ENCODE measurements at places on chromosomes 12 and 14.

- peak; percentile 42 for DNase-seq
These were observed 160.5 kb downstream of the PIK3C2G start for GRCh38 chr12:18421867-18422266.

DNA sequence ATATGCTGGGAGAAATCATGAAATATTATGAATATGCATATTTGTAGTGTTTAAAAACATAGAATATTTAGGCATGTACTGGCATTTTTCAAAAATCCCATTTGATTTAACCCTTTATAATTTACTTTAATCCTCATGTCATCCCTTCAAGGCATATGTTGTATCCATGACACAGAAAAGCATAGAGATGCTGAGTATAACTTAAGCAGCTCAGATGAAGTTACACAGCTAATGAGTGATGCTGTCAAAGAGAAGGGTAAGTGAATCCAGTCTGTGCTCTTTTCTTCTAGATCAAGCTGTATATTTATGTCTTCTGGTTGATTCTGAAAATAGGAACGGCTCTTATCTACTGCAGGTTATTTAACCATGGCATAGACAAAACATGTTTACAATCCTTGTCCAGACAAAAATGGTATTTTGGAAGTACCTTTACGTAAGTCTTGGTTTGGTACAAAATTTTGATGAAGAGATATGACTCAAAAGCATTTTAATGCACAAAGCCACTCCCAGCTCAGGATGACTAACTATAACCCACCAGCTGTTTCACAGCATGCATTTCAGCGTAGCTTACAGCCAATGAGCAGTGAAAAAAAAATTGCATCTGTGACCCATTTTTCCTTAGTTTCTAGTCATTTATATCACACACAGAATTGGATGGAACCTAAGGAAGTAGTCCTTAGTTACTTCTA, 201.7 kb downstream of the STXBP6 start:
- peak; percentile 74 for DNase-seq

- no peak for DNase-seq
These were observed 9.8 kb downstream of the NTF3 start for GRCh38 chr12:5441497-5442236.

- no peak for DNase-seq
These were observed 22.6 kb upstream of the DRAM1 start for GRCh38 chr12:101854747-101855146.

GRCh38 chr12:18799561-18799960, 61.6 kb downstream of the CAPZA3 start:
- peak; percentile 53 for DNase-seq

DNA sequence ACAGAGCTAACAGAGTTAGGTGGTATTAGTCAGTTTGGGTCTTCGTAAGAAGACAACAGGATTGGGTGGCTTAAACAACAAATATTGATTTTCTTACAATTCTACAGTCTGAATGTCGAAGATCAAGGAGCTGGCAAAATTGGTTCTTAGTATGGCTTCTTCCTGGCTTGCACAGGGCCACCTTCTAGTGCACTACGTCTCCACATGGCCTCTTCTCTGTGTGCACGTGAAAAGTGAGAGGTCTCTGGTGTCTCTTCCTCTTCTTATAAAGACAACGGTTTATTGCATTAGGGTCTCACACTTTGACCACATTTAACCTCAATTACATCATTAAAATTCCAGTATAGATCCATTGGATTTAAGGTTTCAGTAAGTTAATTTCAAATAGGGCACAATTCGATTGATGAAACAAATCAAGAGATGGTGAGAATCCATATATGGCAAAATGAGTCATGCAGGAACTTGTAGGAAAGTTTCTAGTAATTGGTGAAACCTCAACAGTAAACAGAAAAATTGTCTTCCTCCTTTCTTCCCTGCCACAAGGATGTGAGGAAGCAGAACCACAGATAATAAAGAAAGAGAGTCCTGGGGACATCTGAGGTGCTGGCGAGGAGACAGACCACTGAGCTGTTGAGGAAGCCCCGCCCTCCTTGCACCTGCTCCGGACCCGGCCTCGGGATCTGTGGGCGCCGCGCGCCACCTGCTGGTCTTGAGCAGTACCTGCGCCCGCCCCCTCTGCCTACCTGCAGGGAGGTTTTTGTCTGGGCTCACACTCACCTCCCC, 846.7 kb downstream of the TMEM121 start:
- no peak for DNase-seq

- DNase-seq = no peak
These were observed 22.3 kb upstream of the STK38L start for GRCh38 chr12:27221625-27222387.

DNA sequence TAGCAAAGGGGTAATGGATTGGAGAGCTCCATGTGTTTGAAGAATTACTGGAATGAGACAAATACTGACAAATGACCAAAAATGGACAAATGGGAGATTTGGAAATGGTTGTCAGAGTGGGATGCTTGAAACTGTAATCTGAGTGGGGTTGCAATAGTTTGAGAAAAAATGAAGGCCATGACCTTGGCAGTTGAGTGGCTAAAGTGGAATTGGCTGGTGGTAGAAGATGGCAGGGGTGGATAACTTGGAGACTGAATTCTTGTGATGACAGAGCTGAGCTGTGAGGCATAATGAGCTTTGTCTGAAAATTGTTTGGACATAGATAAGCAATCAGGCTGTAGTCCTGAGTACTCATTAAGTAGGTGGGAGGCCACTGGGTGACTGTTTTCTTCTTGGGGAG, 222.5 kb upstream of the PRICKLE1 start:
- no peak for DNase-seq

DNA sequence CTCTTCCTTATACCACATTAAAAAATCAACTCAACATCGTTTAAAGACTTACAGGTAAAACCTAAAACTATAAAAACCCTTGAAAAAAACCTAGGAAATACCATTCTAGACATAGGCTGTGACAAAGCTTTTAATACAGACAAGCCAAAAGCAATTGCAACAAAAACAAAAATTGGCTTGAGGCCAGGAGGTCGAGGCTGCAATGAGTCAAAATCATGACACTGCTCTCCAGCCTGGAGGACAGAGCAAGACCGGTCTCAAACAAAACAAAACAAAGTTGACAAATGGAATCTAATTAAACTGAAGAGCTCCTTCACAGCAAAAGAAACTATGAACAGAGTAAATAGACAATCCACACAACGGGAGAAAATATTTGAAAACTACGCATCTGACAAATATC, 1057.8 kb downstream of the FSCB start:
- no peak for DNase-seq

DNA sequence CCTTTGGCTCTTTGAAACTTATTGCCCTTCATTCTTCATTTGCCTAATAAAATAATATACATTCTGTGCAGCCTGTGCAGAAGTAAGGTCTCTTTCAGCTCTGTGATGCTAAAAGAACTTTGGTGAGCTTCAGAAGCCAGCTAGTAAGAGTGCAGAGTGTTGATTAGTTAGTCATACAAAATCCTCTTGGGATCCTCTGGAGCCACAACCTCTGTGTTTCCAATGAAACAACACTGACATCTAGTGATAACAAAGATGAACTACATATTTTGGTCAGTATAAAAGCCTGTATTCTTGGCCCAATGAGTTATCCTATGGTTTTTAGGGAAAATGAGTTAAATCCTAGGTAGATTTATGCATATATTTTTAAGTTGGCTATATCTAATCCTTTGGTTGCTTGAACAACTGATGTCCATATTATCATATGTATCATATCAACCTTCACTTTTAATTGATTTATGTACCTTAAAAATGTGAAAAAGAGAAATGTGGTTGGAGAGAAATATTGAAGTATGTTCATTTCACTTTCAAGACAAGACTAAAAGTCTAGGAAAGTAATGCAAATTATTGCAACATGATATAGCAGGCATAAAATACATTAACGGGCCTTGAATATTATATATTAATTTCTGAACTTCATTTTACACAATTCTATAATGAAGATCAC, 158.4 kb downstream of the KLHL28 start:
- peak; percentile 75 for DNase-seq

DNA sequence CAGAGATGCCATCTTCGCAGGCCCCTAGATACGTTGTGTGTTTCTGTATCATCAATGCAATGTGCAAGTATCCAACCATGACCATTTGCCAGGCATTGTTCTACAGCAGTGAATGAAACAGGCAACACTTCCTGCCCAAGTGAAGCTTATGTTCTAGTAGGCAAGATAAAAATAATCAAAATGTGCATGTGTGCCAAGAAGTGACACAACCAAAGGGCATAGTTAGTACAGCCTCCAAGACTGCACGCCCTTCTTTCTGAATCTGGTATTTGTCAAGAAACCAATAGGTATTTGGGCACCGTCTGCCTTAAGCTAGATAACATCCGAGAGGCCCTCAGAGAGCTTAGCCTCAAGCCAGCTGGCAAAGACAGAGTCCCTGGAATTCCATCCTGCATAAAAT, 152.0 kb downstream of the TMEM132C start:
- DNase-seq = no peak

- DNase-seq = peak; percentile 57
These were observed 7.8 kb downstream of the NIN start for GRCh38 chr14:50823051-50823761.

DNA sequence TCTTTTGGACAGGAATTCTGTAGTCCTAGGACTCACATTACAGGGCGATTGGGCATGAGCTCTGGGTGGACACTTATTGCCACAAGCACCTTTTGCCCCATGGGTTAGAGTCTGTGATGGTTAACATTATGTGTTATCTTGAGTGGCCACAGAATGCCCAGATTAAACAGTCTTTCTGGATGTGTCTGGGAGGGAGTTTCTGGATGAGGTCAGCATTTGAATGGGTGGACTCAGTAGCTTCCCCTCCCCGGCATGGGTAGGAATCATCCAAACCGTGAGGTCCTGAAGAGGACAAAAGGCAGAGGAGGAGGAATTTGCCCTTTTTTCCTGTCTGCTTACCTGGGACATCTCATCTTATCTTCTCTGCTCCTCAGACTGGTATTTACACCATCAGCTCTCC, 85.6 kb downstream of the BMP4 start:
- no peak for DNase-seq

- DNase-seq = peak; percentile 78
These were observed 161.5 kb downstream of the RPS29 start for GRCh38 chr14:49424436-49425331.

DNA sequence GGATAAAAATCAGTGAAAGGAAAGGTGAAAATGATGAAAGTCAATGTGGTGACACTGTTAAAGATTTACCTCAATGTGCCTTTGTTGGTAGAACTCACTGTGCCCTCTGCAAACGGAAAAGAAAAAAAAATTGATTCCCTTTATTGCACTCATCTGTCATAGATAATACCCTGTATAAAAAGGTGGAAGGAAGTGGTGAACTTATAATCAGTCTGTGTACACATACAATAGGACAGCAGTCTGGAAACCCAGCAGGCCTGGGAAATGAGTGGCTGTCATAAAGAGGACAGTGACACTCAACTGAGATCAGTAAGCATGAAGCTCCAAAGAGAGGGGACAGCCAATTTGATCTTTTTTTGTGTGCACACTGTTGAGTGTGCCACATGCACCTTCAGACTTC, 364.7 kb downstream of the NOVA1 start:
- no peak for DNase-seq

DNA sequence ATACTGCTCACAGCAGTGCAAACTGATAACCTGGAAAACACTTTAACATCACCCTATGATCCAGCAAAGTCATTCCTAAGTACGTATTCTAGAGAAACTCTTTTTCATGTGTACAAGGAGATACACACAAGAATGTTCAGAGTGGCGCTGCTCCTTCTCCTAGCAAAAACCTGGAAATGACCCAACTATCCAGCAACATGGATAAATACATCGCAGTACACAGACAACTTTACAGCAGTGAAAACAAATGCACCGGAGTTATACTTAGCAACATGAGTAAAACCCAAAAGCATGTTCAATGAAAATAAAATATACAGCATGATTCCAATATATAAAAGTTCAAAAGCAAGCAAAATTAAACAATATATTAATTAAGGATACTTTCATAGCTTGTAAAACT, 18.7 kb downstream of the SART3 start:
- no peak for DNase-seq

- DNase-seq = no peak
These were observed 1071.4 kb downstream of the BCL11B start for GRCh38 chr14:98200601-98201000.

DNA sequence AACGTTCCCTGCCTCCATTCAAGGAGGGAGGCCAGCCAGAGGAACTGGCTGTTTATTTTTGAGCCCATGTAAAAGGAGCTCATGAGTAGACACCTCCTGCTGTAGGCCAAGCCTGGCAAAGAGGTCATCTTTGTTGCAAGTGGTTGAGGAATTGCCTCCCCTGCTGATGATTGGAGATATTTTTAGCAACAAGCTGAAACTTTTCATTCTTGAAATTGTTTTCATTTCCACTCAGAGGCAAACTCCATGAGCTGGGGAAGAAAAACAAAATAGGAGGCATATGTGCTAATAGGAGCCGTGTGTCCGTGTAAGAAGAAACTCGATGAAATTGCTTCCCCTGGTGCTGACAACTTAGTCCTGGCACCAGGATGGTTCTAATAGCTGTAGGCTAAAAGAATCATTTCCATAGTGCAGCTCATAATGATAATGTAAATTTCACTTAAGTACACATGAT, 440.1 kb upstream of the FAR2 start:
- DNase-seq = peak; percentile 63

- no peak for DNase-seq
These were observed 137.3 kb downstream of the ETV6 start for GRCh38 chr12:11786638-11787365.

DNA sequence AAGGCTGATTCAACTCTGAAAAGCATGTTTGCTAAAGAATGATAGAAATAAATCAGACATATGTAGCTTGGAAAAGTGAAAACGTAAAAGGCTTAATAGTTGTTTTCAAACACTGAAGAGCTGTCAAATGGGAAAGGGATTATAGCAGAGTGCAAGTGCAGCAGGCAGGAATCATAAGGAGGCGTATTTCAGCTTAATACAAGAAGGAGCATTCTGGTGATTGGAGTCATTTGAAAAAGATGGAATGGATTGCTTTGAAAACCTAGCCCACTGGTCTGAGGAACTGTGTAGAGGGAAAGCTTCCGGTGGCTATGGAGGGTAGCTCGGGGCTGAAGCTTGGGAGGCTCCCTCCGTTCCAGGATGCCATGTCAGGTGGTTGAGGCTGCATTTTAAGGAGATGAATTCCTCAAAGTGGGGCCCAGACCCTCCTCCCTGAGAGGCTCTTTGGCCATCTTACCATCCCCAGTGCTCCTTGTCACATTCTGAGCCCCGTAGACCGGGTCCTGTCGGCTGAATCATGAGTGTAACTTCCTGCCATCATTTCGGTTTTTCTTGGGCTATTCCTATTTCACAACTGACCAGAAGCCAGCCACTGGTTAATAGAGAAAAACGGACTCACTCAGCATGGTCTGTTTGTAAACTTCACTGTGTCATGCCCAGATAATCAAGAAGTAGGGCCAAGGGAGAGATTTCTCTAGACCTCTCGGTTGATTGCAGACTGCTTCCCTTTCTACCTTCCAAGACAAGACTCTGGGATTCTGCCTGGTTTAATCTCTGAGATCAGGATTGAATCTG, 6.5 kb downstream of the WNT5B start:
- DNase-seq = no peak

DNA sequence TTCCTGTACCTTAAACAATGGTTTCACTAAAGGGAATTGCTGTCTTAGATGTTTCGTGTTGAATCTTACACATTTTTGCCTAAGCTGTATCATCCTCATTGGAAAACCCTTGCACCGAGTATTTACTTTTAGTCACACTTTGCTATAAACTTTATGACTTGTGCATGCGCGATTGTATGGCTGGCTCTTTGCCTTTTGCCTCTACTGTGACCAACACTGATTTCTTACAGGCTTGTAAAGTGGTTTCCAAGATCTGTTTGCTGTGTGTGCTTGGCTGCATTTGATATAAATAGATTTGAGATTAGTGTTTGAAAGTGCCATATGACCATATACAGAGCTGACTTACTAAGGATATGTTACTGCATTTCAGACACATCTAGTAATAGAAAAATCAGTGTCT, 40.5 kb downstream of the RASSF3 start:
- DNase-seq = no peak

- no peak for DNase-seq
These were observed 143.2 kb upstream of the EEA1 start for GRCh38 chr12:93072340-93072739.

Measured in fibroblast of mammary gland (primary cell).